ENCODE measurements at places on chromosomes 1 and 21.

DNA sequence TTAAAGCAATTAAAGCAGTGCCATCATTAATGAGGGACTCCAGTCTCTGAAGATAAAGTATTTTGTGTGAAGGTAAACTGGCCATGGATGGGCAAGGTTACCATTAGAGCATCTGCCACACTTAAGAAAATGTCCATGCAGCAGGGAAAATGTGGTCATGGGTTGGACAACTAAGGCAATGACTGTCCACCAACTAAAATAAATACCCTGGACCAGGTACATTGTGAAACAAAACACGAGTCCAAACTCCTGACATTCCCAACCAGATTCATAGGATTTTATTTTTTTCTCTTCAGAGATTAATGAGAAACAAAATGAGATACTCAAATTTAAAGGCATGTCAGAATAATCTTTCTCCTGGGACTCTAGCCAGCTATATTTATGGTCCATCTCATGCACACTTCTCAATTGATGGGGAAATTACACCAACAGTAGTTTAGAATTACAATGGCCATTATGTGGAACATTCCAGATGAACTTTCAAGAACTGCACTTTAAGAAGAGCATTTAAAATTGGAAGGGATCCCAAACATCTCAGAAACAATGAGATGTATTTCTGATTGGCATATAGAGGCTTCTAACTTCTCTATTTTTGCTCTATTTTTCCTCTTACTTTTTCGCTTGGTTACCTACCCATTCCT, 8.1 kb downstream of the GBP7 start:
- no peak for DNase-seq

- DNase-seq = peak; percentile 49
Measured at GRCh38 chr1:16321176-16321867, 31.0 kb downstream of the FBXO42 start.

DNA sequence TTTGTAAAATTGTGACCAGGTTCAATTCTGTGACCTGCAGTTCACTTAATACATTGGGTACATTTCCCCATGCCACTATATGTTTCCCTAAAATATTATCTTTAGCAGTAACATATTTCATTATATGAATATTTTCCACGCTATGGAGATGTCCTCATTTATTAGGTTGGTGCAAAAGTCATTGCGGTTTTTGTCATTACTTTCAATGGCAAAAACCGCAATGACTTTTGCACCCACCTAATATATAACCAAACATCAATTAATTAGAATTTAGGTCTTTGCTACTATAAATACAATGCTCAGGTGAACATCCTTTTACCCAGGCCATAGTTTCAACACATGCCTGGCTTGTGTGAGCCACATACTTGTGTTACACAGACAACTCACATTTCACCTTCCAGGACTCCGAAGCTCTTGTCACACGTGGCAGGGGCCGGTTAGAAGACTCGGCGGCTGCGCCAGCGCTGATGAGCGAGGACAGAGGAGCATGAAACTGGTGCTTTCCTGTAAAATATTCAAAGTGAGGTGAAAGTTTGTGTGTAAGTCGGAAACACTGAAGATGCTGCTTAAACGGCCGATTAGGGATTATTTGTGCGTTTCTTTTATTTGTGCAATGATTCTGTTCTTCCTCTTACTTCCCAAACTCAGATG, 215.5 kb downstream of the KIF26B start:
- no peak for DNase-seq

DNA sequence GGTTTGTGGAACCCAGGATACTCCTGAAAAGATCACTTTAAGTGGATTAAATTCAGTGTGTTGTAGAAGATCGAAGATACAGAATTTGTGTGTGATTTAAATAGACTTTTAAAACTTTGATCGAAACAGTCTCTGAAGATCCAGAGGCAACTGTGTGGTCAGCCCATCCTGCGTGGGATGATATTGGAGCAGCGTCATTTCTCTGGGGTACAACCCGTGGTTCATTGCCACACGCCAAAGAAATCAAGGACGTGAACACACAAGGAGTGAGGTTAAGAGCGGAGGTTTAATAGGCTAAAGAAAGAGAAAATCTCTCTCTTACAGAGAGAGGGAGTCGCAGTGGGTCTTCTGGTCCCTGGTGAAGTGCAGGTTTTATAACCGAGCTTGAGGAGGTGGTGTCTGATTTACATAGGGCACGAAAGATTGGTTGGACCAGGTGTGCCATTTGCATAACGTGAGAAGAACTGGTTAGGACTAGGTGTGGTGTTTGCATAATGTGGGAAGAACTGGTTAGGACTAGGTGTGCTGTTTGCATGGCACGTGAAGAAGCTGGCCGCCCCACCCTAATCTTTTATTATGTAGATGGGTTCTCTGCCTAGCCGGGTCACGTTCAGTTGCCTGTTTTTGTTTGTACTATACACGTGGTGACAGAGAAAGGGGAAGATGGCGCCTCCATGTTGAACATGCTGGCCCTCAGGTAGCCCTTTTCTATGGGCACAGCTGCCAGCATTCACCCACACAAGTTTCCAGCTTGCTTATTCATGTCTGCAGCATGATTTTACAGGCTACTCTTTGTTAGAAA, 82.3 kb downstream of the ADSS2 start:
- peak; percentile 30 for DNase-seq

GRCh38 chr1:22635436-22635835, 992 bp upstream of the C1QA start:
- DNase-seq = no peak

- no peak for DNase-seq
Measured at GRCh38 chr1:169326261-169326955, 41.2 kb downstream of the NME7 start.

- no peak for DNase-seq
Measured at GRCh38 chr21:37792046-37792445, 124.2 kb downstream of the KCNJ6 start.

DNA sequence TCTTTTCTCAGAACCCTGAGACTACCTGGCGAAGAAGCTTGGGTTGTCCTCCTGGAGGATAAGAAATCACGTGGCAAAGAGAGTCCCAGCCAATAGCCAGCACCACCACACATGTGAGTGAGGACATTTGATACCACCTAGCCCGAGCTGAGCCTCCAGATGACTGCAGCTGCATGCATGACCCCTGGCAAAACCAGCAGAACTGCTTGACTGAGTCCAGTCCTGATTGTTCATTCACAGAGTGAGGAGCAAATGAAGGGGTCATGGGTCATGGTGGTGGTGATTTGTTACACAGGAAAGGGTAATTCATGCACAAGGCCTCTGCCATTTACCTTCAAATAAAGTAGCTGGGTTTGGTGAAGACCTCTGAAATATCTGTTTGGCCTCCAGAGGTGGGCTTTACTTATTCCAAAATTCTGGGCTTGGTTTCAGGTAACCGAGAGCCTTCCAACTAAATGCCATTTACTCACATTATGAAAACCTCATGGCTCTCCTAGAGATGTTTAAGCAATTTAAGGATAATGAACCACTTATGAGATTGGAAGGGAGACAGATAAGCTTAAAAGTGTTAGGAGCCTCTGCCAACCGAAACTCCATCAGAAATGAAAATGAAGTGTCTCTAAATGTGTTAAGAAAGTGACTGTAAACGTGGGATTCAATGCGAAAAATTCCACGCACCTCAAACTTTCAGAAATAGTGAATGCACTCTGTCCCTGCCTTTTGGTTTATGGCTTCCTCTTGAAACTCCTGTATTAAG, 163.3 kb downstream of the SLC35F3 start:
- no peak for DNase-seq

DNA sequence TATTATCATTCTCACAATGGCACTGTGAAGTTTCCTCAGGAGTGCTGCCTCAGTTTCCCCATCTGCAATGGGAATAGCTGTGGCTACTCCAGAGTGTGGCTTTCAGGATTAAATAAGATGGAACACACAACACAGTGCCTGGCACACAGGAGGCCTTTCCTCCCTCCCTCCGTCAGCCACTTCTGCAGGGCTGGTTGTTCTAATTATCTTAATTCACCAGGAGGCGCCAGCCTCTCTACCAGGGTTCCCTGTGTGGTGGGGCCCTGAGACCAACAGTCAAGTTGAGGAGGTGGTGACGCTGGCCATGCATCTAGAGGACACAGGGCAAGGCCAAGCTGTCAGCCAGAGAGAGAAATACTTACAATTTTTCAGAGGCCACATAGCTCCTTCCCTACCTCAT, 6.3 kb upstream of the FOXO6 start:
- DNase-seq = no peak

GRCh38 chr1:200073286-200073637, 45.8 kb downstream of the NR5A2 start:
- DNase-seq = no peak

DNA sequence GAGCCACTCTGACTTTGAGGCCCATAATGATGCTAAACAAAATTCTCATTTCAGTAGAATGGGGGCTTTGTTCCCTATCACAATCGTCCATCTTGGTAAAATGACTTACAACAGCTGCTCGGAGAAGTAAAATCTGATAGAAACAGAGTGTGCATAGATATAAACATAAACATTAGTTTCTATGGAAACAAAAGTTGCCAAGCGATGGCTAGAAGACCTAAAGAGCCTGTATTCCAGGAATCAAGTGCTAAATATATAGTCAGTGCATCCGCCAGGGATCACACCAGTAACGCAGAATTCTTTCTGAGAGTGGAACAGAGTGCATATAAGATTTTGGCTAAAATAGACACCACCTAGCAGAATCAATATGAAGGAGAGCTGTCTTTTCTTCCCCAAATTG, 91.2 kb upstream of the KAZN start:
- no peak for DNase-seq

DNA sequence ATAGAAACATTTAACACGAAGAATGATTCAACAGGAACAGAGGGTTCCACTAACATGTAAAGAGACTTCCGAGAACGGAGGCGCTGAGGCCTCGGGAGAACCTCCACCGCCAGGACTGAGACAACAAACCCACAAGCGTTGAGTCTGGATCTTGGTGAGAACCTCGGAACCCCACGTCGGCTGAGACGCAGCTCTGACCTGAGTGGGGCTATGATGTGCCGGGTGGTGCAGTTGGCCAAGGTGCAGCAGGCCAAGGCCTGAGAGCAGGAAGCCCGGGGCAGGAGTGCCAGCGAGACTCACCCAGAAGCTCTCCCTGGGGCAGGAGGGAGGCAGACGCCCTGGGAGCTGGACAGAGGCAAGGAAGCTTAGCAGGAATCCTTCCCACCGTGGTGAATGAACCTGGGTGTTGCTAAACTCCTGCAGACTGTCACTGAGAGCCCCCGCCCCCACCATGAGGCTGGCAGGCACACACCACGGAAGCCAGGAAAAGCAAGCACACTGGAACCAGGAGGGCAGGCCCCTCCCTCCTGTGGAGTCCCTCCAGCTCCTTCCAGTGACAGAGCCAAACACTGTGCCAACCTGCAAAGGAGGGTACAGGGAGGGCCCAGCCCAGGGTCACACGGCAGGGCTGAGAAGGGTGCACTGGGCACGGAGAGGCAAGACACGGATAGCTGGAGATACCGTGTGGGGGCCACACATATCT, 34.8 kb downstream of the WDR4 start:
- no peak for DNase-seq

DNA sequence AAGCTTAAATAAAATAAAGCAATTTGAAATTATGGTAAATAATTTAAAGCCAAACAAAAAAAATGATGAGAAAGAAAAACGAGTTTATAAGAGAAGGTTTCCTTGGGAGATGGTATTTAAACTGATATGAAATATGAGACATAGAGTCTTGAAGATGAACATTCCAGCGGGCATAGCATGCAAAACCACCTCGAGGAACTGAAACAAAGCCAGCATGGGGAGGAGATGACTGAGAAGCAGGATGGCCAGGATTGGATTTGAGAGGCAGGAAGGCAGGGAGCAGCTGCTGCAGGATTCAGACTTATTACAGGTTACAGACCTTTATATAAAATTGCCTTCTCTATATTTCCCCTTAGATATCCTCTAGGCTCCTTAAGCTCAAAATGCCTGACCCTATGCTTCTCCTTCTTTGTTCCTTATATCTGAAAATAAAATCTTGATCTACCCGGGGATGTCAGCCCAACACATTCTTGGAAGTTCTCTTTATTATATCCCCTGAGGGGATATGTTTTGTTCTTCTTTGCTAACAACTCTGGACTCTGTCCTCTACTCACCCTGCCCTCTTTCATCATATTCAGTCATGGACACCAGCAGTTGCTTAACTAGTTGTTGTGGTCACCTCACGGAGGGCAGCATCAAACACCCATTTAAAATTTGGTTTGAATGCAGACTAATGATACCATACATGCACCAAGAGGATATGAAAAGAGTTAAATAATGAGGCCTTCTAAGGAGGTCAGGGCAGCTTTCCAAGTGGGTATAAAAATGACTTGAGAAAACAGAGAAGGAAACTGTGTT, 719.1 kb upstream of the B3GALT2 start:
- DNase-seq = no peak

GRCh38 chr1:220219865-220220698, 52.2 kb downstream of the RAB3GAP2 start:
- DNase-seq = no peak

DNA sequence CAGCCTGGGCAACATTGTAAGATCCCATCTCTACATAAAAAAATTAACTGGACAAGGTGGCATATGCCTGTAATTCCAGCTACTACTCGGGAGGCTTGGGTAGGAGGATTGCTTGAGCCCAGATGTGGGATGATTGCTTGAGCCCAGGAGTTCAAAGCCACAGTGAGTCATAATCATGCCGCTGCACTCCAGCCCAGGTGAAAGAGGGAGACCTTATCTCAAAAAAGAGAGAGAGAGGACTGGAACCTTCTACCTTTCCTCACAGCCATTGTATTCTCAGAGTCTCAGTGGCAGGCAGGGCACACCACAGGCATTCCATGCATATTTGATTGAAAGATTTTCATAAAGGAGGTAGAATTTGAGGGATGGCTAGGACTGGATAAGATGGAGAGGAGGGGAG, 78.4 kb downstream of the KIF14 start:
- DNase-seq = no peak

DNA sequence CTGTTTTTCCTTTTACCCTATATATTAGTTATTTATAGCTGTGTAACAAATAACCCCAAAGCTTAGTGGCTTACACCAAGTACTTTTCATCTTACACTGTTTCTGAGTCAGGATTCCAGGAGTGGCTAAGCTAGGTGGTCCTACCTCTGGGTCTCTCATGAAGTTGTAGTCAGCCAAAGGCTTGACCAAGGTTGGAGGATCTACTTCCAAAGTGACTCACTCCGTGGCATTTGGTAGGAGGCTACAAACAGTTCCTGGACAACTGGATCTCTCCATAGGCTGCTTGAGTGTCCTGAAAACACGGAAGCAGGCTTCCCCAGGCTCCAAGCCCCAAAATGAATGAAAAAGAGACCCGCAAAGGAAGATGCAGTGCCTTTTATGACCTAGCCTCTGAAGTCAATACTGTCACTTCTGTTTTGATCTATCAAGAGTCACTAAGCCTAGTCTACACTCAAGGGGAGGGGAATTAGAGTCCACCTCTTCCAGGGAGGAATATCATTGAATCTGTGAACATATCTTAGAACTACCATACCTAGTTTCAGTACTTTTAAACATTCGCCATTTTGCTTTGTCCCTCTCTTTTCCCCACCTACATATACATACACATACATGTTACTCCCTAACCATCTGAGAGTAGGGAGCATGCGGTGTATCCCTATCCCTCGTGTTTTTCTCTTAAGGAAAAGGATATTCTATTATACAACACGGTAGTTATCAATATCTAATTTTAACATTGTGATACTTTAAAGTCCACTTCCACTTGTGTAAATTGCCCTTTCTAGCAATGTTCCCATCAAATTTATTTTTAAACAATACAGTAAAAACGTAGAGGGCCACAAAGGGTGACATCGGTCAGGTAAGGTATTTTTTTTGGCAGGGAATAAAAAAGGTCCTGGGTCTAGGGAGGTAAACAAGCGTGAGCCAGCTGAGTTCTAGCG, 67.2 kb downstream of the SLC35A3 start:
- no peak for DNase-seq

- no peak for DNase-seq
Measured at GRCh38 chr1:201591981-201592380, 53.1 kb downstream of the NAV1 start.

- DNase-seq = no peak
Measured at GRCh38 chr1:211327346-211327921, 801 bp downstream of the TRAF5 start.

Measured in keratinocyte (primary cell).